ENCODE measurements at places on chromosomes 5 and 9.

- DNase-seq, result no peak
Measured at GRCh38 chr9:78015241-78015640, 16.4 kb downstream of the GNAQ start.

DNA sequence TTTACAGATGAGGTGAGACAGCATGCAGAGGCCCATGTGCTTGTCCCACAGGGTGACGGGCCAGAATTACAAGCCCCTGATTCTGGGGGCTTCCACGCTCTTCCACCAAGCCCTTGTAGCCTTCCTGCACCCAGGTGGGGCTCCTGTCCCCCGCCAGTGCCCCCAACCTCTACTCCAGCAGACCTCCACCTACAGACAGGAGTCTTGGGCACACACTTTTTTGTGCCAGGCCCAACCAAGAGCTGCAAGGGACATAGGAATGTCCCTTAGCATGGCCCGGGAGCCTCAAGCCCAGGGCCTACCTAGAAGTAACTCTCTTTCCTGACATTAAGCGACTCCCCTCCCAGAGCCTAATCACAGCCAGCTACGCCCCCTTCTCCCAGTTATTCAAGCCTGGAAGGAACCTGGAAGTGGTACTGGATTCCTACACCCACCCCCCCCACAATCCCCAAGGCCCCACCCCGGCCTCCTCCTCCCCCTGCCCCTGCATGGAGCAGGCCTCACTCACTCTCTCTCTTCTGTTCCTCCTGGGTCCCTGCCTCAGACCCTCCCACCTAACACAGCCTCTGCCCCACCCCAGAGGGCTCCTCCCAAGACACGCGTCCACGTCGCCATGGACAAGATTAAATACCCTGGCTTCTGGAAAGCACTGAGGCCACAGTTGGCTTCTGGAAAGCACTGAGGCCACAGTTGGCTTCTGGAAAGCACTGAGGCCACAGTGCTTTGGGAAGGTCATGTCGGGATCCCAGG, 30.5 kb downstream of the ADAMTS2 start:
- no peak for DNase-seq

DNA sequence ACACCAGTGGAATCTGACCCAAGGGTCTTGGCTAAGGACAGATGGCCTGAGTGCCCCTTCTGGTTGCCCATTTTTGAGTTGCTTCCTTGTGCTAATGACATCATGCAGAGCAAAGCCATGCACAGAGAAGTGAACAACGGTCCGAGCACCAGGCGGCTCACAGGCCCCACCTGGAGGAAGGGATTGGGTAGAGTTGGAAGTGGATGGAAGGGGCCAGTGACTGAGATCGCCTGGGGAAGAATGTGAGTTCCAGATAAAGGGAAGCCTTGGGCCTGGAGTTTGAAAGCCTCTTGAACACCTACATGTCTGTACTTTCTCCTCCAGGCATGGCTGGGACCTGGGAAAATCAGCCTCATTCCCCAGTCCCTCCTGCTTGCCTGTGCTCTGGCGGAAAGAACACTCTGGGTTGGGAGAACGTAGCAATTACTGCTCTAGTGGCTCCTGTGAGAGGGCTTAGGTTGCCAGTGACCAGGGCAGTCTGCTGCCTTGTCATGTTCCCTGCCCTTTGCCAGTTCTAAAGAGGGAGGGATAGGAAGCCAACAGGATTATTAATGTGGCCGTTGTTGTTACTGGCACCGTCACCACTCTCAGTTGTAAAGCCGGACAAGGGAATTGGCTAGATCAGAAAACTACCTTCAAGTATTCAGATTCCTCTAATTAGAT, 62.5 kb upstream of the PTPN3 start:
- DNase-seq, result no peak

DNA sequence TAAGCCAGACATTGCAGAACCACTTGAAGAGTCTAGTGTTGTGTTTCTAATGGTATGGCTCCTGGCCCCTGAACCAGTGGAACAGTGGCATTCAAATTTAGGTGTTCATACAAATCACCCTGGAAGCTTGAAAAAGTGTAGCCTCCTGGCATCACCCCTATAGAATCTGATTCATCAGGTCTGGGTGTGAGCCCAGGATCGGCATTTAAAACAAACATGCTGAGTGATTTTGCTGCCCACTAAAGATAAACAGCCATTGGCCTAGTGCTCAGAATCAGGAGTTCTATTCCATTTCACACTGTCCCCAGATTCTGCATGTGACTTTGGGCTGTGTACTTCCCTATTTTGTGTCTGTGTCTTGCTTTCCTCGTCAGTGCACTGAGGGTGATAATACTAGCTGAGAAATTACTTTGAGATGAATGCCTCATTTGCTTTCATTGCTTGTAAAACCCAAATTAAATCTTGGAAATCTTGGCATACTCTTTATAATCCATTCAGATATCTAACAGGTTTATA, 241.5 kb upstream of the CLINT1 start:
- no peak for DNase-seq

- no peak for DNase-seq
Measured at GRCh38 chr5:121949885-121950284, 11.9 kb upstream of the SRFBP1 start.

GRCh38 chr9:132861666-132862065, 16.4 kb downstream of the AK8 start:
- no peak for DNase-seq

DNA sequence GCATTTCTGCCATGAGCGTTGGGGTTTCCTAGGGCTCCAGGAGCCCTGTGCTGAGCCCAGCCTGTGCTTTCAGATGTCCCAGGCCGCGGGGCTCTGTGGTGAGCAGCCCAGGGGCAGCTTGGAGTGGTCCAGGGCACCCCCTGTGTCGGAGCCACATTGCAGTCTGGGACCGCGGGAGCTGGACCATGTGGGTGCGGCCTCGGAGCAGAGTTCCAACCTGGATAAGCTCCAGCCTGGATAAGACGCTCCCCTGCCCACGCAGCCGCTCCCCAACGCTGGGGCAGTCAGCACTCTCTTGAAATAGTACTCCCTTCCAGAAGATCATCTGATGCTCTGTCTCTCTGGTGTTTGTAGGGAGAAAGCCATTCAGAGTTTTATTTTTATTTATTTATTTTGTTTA, 111.1 kb downstream of the WNK2 start:
- DNase-seq, result no peak

- no peak for DNase-seq
Measured at GRCh38 chr9:132586830-132587591, 4.6 kb downstream of the BARHL1 start.

- no peak for DNase-seq
Measured at GRCh38 chr5:55218967-55219366, 8.1 kb downstream of the MCIDAS start.

GRCh38 chr9:134676361-134676760, 34.8 kb downstream of the COL5A1 start:
- no peak for DNase-seq

Data from activated naive CD4-positive, alpha-beta T cell (primary cell).